NT2/D1 (cell line): ENCODE measurements at places on chromosomes 3 and 15.

- DNase-seq: no peak
Observed at GRCh38 chr3:183884097-183884426, 618 bp downstream of the PARL start.

DNA sequence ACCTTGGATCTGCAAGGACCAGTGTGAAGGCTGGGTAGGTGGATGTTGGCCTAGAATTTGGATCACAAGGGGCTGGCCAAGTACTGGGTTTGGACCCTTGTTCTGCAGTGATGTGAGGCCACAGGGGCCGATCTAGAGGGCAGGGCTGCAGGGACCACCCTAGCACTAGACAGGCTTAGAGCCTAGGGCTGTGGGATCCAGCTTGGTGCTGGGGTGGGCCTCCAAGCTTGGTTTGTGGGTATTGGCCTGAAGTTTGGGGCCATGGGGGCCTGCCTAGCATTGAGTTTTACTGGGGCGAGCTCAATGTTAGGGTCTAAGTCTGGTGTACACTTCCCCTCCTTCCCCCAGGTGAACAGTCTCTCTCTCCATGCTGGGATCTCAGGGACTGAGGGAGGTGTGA, 36.5 kb downstream of the UBE3A start:
- DNase-seq: no peak

DNA sequence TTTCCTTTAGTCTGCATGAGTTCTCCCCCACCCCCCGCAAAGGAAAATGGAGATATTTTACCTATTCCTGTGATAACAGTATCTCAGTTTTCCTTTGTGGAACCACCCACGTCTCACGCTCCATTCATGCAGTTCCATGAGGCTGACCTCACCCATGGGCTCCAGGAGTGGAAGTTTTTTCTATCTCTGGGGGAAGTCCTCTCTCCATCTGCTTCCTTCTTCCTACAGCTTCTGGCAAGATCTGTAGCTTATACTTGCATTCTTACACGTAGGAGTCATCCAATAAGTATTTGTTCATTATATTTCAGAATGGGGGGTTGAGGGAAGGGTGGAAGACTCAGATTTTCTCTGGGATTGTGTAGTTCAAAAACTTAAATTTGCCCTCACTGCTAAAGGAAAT, 5.8 kb upstream of the GLCE start:
- DNase-seq: no peak

GRCh38 chr3:130906374-130906995, 12.6 kb downstream of the ATP2C1 start:
- DNase-seq: no peak

- DNase-seq: no peak
Observed at GRCh38 chr3:21357241-21357640, 393.8 kb downstream of the ZNF385D start.
